ENCODE measurements at places on chromosomes 13 and 19.

DNA sequence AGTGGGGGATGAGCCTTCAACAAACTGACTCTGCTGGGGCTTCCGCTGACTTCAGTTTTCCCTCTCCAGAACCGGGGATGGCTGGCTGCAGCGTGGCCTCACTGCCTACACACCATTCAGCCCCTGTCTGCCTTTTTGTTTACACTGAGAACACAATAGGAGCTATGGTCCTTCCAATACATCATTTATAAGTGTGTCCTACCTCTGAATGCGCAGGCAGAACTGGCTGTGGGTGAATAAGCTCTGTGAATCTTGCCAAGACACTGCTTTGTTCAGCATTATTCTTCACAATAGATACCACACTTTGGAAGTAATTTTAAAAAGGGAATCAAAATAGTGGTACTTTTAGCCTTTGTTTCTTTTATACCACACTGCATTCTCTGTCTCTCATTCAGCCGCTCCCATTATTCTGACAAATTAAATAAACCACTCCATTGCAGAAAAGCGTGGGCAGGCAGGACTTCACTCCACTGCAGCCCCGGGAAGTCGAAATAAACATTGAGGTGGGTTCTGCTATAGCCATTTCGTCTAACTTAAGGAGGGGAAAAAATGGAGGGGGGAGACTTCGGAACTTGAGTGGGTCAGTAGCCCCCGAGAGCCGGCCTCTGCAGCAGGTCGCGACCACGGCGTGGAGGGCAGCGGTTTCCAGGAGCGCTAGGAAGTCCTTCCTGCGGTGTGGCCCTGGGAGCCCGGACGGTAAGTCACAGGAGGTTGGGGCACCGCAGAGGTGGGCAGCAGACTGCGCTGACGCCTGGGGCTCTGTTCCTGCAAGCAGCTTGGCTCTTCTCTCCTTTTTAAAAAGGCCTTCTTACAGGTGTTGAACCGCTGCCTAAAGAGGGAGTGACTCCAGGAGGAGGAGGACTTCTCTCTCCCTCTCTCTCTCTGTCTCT is 94.8 kb upstream of the SOX1 start:
- DNase-seq, result no peak

DNA sequence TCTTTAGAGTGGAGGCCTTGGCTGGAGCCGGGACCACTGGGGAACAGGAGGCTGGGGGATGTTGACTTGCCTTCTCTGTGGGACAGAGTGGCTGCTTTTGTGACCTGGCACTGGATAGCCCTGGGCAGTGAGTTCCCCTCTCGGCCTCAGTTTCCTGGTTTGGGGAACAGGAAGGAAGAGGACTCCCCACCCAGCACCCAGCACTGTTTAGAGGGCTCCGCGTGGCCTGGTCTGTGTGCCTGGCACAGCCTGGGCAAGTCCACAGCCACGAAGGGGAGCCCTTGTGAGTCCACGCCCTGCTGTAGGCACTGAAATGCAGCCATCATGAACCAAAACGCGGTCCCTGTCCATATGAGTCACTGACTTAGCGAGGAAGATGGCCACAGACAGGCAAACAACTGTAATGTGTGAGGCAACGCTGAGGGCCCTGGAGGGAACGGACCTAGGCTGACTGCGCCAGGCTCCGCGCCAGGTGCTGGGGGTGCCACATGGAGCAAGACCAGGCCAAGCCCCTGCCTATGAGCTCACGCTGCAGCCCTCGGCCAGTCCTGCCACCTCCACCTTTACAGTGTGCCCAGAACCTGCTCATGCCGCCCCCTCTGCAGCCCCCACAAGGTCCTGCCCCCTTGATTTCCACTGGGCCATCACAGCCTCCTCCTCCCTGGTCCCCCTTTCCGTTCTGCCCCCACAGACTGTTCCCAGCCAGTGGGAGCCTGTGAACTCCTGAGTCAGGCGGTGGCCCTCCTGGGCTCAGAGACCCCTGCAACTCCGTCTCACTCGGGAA is 35.5 kb downstream of the PAK4 start:
- no peak for DNase-seq

DNA sequence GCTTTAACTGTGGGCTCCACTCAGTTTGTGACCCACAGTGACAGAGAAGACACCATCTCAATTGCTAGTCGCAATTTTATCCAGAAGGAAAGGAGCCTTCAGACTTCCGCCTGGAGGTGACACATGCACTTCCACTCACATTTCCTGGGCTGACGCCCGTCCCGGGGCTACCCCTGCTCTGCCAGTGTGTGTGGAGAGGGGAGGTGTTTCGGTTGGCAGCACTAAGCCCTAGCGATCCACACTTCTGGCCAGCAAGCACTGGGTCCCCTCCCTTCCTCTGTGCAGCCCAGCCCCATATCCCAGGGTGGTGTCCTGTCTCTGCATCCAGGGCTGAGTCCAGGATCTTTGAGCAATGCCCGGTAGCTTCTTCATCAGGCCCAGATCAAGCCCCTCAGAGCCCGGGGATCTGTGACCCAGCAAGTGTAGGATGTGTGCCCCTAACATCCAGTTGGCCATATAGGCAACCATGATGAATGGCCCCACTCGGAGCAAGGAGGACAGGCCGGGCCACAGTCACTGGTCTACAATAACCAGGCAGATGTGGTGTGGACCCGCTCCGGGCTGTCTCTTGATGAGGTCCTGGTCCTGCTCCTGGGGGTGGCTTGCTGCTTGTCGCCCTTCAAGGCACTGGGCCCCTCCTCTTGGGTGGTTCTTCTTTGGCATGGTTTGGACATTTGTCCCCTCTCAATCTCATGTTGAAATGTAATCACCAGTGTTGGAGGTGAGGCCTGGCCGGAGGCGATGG is 141.9 kb upstream of the SPACA7 start:
- DNase-seq, result no peak

- DNase-seq, result no peak
These were observed 21.2 kb upstream of the RBM26 start for GRCh38 chr13:79427265-79427664.

GRCh38 chr19:27746691-27747380 is 1466.1 kb downstream of the UQCRFS1 start:
- DNase-seq, result no peak

GRCh38 chr19:46974181-46974580 is 45.5 kb upstream of the NPAS1 start:
- DNase-seq, result no peak

GRCh38 chr19:3068071-3068470 is 5.8 kb upstream of the TLE5 start:
- DNase-seq, result no peak

- no peak for DNase-seq
These were observed 4.9 kb downstream of the ZSCAN1 start for GRCh38 chr19:58038688-58039204.

GRCh38 chr13:90933097-90933826 is 414.2 kb upstream of the MIR17HG start:
- no peak for DNase-seq

DNA sequence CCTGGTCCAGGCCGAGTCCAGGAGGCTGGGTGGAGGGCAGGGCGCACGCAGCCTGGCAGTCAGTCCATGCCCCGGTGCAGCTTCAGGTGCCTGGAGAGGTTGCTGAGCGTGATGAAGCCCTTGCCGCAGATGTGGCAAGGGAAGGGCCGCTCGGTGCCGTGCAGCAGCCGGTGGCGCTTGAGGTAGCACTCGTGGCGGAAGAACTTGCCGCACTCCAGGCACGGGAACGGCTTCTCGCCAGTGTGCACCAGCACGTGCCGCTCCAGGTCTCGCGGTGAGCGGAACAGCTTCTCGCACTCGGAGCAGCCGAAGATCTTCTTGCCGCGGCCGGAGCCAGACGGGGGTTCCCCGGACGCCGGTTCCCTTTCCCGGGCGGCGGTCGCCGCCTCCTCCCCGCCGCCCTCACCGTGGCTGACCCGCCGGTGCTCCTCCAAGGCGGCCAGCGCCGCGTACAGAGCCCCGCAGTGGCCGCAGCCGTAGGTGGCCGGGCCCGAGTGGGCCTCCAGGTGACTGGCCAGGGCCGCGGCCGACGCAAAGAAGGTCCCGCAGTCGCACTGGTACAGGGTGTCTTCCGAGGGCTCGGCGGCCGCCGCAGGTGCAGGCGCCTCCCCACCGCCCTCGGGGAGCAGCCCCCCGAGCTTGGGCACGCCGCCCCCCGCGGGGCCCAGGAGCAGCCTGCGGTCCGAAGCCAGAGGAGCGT is 6.8 kb downstream of the FIZ1 start:
- DNase-seq, result no peak

- DNase-seq, result peak; percentile 87
These were observed at the start of the genes MED16 and RNU6-9 for GRCh38 chr19:892894-893689. Gene MED16, minus strand, starts transcription at chr19:893187. Its CDS starts 2,056 bp downstream, at chr19:891131. Gene RNU6-9, plus strand, starts transcription at chr19:893484.

- DNase-seq, result no peak
These were observed 16.9 kb upstream of the ZNF254 start for GRCh38 chr19:24069905-24070657.

DNA sequence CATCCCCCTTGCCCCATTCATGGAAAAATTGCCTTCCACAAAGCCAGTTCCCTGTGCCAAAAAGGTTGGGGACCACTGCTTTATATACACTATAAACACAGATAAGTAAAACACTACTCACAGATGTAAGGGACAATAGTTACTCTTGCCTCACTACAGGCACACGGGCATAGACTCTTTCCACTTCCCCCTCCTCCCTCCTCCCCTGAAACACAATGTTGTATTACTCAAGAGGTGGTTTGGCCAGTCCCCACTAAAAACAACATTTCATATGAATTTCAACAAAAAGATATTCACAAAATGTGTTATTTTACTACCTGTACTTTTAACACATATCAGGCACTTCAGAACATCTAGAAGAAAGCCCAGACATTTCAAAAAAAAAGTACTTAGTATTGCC is 45.1 kb downstream of the EPSTI1 start:
- no peak for DNase-seq

- no peak for DNase-seq
These were observed 66.2 kb downstream of the FOXO1 start for GRCh38 chr13:40600149-40600751.

- DNase-seq, result no peak
These were observed 7.0 kb downstream of the GNA15 start for GRCh38 chr19:3142781-3143337.

GRCh38 chr13:32001154-32001768 is 30.3 kb upstream of the FRY start:
- DNase-seq, result no peak

DNA sequence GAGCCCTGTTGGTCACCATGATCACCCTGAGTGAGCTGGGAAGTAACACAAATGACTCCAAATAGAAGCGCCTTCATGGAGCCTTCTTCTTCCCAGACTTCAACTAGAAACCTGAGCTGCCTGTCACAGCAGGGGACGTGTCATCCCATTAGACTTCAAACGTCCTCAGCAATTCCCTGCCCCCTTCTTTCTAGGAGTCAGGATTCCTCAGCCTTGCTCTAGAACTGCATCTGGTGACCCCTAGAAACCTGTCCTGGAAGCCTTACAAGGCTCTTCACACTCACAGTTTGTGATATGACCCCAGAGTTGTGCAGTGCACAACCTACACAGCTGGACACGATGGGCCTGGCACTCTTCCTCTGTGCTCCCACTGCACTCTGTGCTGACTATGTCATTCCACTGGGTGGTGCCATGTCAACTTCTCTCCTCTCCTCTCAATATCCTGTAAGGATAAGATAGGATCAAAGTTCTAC is 23.6 kb upstream of the TTYH1 start:
- no peak for DNase-seq

DNA sequence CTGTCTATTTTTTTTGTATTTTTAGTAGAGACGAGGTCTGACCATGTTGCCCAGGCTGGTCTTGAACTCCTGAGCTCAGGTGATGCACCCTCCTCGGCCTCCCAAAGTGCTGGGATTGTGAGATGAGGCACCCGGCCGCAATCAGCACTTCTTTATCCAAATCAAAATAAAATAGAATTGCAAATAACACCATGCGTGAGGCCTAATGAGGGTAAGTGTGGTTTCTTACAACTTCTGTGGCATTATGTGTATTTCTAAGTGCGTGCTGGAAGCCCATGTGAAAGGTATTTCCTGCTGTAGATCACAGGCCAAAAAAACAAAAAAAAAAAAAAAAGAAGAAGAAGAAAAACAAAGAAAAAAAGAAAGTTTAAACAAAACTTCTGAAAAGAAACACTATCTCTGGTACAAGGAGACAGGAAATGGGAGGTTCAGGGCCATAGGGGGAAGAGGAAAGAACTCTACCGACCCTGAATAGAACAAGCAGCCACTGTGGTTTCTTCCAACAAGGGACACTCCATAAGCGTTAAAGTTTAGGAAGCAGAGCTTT is 3.0 kb upstream of the GRAMD1A start:
- DNase-seq, result no peak

- no peak for DNase-seq
These were observed 955 bp downstream of the IL4I1 start for GRCh38 chr19:49895566-49896297.

GRCh38 chr13:107942030-107942617 is 273.2 kb downstream of the LIG4 start:
- DNase-seq, result no peak

DNA sequence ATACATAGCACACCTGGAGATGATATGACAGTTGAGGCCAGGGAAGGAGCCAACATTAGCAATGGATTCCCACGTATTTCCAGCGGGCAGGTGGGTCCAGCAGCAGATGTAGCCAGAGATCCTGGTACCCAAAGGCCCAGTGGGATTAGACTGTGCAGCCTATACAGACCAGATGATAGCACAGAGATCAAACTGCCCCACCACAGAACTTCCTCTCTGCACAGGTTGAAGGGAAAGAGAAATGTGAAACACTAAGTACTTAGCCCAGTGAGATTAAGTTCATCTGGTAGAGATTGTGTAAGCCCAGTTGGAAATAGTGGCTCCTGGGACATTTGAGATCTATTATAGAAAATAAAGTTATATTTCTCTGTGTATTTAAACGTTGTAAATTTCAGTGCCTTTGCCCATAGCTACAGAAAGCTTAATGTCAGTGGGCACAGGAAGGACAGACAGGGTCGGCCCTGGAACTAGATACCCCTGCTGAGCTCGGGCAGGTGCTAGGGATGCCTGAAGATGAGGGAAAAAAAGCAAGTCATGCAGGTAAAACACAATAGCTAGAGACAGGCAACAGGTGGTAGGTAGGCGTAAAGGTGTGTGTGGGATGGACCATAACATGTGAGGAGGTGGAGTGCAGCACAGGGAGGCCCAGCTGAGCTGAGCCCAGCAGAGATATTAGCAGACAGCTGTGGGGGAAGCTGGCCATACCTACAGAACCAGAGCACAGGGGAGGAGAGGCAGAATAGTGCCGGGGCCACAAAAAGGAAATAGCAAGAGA is 27.3 kb upstream of the SPATA13 start:
- DNase-seq, result no peak

- no peak for DNase-seq
These were observed 95.6 kb upstream of the ZNF98 start for GRCh38 chr19:22517496-22518411.

- no peak for DNase-seq
These were observed 37.1 kb upstream of the MEDAG start for GRCh38 chr13:30868799-30869470.

DNA sequence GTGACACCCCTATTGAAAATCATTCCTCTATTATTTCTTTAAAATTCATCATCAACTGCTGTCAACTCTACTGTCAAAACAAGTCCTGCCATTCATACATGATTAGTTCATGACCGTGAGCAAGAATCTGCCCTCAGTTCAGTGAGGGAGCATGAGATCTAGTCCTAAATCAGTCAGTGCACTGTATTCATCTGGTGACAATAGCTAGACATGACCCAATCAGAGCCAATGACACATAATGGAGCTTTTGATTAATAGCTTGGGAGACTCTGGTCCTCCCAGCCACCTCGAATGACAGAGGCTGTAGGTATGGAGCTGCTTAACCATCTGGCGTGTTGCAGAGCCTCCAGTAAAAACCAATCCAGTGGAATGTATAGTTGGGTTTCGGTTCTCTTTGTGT is 46.9 kb upstream of the ARGLU1 start:
- no peak for DNase-seq

Measured in effector memory CD8-positive, alpha-beta T cell (primary cell).